ENCODE measurements at places on chromosomes 7 and 10.

DNA sequence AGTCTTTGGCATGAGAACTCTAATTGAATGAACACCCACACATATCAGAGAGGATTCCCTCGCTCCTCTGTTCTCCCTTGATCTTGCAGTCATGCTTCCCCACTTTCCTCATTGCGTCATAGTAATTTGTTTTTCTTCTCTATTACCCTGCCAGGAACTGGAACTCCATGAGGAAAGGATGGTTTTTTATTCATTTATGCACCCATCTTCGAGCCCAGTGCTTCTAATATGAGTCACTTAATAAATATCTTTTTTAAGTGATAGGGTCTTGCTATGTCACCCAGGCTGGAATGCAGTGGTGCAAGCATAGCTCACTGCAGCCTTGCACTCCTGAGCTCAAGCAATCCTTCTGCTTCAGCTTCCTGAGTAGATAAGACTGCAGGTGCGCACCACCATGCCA lies 83.5 kb downstream of the OTUD1 start:
- no peak overlapping the region for H3K4me3 ChIP-seq
- H3K36me3 ChIP-seq = no peaks in the 10 kb centered on the region
- H3K27me3 ChIP-seq = no peaks in the 10 kb centered on the region
- H3K27ac ChIP-seq = no peak overlapping the region
- no peak for DNase-seq

DNA sequence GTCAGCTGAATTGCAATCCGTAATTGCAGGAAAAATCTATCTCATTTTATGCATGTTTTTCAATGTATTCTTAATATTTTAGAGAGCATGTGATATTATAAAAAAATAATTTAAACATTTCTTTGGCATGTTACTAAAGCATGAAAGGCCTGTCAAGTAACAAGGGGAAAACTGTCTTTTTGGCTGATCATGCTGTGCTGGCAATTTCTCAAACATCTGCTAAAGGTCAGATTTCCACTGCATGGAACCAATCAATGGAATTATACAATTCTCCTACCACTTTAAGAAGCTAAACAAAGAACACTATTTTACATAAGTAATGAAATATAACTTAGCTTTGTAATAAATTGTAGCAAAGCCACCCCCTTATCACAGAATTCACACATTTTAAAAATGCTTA lies 49.4 kb downstream of the JMJD1C start:
- H3K4me1 ChIP-seq = peaks cover 24% of the 10 kb centered on the region
- H3K4me3 ChIP-seq = no peak overlapping the region
- no peak for DNase-seq

DNA sequence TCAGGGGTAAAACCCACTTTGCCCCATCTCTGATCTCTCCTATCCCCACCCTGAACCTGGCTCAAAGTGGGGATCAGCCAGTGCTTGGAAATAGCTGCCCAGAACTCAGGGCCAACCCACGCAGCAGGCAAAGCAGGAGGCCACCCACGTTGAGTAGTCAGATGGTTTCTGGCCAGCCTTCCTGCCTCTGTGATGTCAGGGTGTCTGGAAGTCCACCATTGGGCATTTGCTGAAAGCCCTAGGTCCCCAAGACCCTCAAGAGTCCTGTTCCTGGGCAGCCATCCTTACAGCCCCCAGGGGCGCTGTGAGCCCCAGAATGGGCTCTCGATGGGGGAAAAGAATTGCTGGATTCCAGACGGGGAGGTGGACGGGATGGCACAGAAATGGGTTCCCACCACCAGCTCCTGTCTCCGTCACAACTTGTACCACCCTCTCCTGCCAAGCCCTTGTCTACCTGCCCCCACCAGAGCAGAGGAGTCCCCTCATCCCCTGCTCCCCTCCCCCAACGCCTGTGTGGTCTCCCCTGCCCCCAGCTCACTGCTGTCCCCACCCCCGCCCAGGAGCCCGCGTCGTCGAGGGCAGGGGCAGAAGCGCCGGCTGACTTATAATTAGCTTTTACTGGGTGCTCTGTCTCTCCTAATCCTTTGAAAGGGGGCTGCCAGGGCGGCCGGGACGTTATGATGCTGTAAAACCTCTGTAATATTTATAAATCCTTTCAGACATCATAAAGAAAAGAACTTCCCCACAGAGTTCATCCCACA lies 3.9 kb downstream of the MYL10 start:
- no peak overlapping the region for H3K4me3 ChIP-seq
- H3K4me1 ChIP-seq = no peaks in the 10 kb centered on the region
- no peak for DNase-seq
- H3K36me3 ChIP-seq = no peaks in the 10 kb centered on the region

- H3K4me3 ChIP-seq = no peak overlapping the region
- H3K27me3 ChIP-seq = no peaks in the 10 kb centered on the region
- no peak overlapping the region for H3K27ac ChIP-seq
- H3K36me3 ChIP-seq = no peaks in the 10 kb centered on the region
These were observed 4.8 kb downstream of the PRRT4 start for GRCh38 chr7:128356546-128357216.

Measured in liver (tissue), 10 donors.